ENCODE measurements at places on chromosomes 2 and 18.

GRCh38 chr18:36073676-36074075, 6.3 kb upstream of the RPRD1A start:
- no peak for DNase-seq
- H3K4me3 ChIP-seq = no peak overlapping the region
- H3K4me1 ChIP-seq = no peaks in the 10 kb centered on the region
- no peaks in the 10 kb centered on the region for H3K36me3 ChIP-seq
- no peaks in the 10 kb centered on the region for H3K27me3 ChIP-seq

DNA sequence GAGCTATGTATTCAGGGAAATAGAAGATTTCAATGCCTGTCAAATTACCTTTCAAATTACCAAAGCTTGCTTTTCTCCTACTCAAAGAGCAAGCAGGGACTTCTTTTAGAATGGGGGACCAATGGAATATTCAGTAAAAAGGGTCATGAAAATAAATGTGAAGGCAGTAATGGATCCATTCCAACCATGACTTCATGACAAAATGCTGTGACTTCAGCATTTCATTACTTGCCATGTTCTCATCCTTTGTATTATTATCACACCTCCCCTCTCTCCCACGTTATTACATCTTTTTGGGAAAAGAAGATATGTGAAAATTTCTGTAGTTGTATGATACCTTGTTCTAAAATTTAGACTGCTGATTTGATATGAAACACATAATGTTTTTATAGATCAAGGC, 864.0 kb upstream of the FSHR start:
- no peak overlapping the region for H3K4me3 ChIP-seq
- no peaks in the 10 kb centered on the region for H3K27me3 ChIP-seq
- no peak for DNase-seq
- no peaks in the 10 kb centered on the region for H3K36me3 ChIP-seq
- H3K4me1 ChIP-seq = peaks cover 24% of the 10 kb centered on the region

DNA sequence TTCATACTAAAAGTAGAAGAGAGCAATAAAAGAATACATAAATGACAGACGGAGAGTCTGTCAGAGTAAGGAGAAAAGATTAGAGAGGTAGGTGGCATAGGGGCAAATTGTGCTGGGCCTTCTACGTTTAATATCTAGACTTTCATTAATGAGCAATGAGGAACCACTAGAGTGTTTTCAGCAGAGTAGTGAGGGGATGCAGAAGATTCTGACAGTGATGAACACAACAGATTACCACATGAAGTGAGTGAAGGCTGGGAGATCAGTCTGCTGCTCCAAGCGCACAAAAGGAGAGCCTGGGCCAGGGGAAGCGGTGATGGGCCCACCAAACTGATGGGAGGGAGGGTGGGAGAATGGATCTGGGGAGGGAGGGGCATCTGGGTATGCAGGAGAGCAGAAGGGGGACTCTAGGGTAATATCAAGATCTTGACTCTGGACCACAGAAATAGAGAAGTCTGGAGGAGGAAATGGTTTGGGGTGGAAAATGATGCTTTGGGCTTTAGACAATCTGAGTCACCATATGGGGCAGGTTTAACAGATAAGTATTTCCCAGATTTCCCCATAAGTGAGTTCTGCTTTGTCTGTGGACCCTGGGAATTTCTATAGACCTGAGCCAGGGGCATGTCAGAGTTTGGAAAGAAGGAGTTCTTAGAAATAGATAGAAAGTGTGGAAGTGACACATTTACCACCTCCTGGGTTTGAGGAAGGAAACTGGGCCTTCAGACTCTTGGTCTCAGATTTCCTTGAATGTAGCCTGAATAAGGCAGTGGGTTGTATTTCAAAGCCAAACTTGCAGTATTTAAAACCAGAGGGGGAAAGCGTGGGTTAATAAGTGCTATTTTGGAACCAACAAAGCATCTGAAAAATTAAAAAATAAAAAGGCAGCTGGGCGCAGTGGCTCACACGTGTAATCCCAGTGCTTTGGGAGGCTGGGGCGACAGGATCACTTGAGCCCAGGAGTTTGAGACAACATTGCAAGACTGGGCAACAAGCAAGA, 15.0 kb upstream of the IL1A start:
- no peak overlapping the region for H3K27ac ChIP-seq
- DNase-seq = no peak
- H3K4me1 ChIP-seq = peaks cover 12% of the 10 kb centered on the region
- H3K36me3 ChIP-seq = peaks cover 4% of the 10 kb centered on the region
- no peaks in the 10 kb centered on the region for H3K27me3 ChIP-seq

GRCh38 chr2:26672112-26672817, 20.3 kb upstream of the KCNK3 start:
- no peak for DNase-seq
- peaks cover 13% of the 10 kb centered on the region for H3K27me3 ChIP-seq
- no peak overlapping the region for H3K4me3 ChIP-seq
- peaks cover 5% of the 10 kb centered on the region for H3K4me1 ChIP-seq
- peak overlapping the region; percentile 41 for H3K27ac ChIP-seq

- H3K36me3 ChIP-seq = no peaks in the 10 kb centered on the region
- peaks cover 22% of the 10 kb centered on the region for H3K4me1 ChIP-seq
- peak overlapping the region; percentile 38 for H3K27ac ChIP-seq
- no peak overlapping the region for H3K4me3 ChIP-seq
Observed at GRCh38 chr2:202161151-202161835, 77.1 kb downstream of the SUMO1 start.

DNA sequence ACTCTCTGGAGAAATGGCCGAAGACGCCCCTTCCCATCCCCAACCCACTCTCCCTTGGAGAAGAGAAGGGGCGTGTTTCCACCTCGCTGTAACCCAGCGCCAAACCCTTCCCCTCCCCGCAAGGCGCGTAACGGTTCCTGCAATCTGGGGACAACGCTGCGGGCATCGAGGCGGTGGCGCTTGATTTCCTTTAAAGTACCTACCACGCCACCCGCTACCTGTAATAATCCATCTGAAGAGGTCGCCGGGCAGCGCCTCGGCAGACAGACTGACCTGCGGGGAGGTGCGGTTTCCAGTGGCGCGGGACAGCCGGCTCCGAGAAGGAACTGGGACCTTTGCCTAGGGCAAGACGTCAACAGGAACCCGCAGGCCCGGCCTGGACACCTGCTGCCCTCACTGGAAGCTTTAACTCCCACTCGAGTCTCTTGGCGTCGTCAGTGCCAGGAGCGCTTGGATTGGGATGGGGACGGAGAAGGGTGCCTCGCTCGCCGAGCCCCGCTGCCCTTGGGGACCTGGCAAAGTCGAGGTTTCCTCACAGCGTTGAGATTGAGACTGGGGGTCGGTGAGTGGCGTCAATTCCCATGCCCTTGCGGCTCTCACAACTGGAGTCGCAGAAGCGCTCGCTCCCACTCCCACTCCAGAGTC, at the start of gene CYP1B1:
Gene CYP1B1 (minus strand): TSS at position 645 of the 645 bp plus-strand sequence. CDS start 763 bp downstream, outside the sequence.
- peak; percentile 72 for DNase-seq
- peaks cover 36% of the 10 kb centered on the region for H3K36me3 ChIP-seq
- peak within 1 kb of the TSS; percentile 94 for H3K4me3 ChIP-seq
- H3K27me3 ChIP-seq = peaks cover 41% of the 10 kb centered on the region
- H3K27ac ChIP-seq = peak within 1 kb of the TSS; percentile 98

DNA sequence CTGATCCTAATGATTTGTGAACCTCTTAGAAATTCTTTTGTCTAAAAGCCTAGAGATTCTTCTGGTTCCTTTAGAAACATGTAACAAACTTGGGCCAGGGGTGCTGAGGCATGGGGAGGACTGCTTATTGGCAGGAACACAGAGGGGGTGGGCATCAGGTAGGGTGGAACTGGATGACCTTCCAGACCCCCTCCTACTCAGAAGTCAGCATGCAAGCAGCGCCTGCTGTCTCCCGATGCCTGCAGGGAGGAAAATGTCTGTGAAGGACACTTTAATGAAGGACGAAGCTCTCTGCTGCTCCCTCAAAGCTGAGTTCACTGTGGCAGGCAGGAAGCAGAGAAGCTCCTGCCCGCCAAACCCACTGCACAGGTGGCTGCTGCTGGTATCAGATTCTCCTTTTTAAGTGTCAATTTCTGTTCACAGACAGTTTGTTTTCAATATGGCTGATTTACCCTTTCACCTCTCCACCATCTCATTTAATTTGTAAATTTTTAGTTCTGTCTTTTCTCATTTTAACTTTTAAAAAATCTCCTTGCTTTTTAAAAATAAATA, 19.4 kb downstream of the COA5 start:
- peaks cover 15% of the 10 kb centered on the region for H3K36me3 ChIP-seq
- H3K27me3 ChIP-seq = no peaks in the 10 kb centered on the region
- H3K27ac ChIP-seq = no peak overlapping the region
- H3K4me1 ChIP-seq = peaks cover under 1% of the 10 kb centered on the region
- DNase-seq = no peak
- H3K4me3 ChIP-seq = no peak overlapping the region

DNA sequence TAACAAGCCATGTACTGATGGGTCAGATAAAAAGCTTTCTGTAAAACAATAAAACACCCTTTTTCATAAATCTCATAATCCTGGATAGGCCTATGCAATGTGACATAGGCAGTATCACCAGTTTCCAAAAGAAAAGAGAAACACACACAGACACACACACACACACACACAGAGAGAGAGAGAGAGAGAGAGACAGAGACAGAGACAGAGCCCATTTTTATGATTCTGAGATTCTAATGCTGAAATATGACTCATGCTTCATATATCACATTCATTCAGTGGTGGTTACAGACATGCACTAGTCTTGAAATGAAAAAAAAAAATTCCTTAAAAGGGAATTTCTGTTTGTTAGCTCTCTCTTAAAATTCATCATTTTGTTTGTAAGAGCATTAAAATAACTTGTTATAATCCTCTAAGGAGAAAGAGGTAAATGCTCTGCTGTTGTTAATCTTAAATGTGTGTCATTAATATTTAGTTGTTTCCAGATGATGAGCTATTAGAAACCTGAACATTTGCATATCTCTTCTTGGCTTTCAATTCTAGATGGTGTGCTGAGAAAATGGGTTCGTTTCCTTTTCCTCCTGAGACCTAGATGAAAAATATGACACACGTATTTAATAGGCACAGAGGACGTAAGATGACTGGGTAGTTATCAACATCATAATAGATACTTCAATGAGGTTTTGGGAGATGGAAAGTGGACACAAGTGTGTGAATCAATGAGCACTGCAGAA, 1598.7 kb upstream of the ACVR2A start:
- H3K27me3 ChIP-seq = no peaks in the 10 kb centered on the region
- no peaks in the 10 kb centered on the region for H3K36me3 ChIP-seq
- no peak overlapping the region for H3K4me3 ChIP-seq

DNA sequence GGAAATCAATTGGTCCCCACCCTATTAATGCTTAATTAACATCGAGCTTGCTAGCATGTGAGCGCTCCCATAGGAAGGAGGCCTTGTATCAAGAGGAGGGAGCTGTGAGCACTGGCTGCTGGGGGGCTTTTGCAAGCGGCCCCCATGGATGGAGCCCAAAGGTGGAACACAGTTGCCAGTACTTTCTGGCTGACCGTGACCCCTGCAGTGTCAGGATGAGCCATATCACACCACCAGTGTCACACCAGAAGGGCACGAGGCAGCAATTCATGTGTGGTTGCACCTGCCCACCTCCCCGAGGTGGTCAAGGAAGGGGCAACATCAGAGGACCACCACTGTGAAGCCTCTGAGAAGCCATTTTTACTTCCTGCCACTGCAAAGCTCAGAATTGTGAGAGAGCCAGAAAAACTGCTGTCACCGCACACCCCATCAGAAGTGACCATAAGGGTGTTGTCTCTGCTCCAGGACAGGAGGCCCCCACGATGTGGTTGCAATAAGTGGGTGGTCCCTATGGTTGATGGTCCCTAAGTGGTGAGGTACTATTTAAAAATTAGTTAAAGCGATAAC, 99.8 kb upstream of the RAB6C start:
- H3K4me3 ChIP-seq = no peak overlapping the region
- no peak overlapping the region for H3K27ac ChIP-seq
- no peaks in the 10 kb centered on the region for H3K36me3 ChIP-seq
- H3K4me1 ChIP-seq = peaks cover 11% of the 10 kb centered on the region
- DNase-seq = no peak

DNA sequence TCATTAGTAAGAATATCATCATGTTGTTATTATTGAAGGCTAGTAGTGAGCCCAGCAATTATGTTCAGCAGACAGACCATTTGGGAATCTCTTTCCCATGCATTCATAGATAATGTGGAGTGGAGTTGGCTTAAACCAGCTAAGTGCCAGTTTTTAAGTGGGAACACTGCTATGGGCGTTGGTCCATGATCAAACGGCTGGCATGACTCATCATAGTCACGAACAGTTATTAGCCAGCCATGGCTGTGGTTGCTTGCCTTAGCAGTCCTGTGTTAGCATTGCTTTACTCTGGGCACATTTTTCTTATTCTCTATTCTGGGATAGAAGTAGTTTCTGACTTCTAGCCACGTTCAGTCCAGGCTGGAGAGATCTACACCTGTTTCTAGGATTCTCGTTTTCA, 17.7 kb downstream of the EIF4E2 start:
- H3K36me3 ChIP-seq = peaks cover 53% of the 10 kb centered on the region
- H3K27me3 ChIP-seq = no peaks in the 10 kb centered on the region
- H3K4me1 ChIP-seq = no peaks in the 10 kb centered on the region
- no peak for DNase-seq
- no peak overlapping the region for H3K4me3 ChIP-seq

- no peak overlapping the region for H3K4me3 ChIP-seq
- no peak overlapping the region for H3K27ac ChIP-seq
- H3K36me3 ChIP-seq = no peaks in the 10 kb centered on the region
Observed at GRCh38 chr2:19146867-19147266, 211.6 kb downstream of the OSR1 start.

DNA sequence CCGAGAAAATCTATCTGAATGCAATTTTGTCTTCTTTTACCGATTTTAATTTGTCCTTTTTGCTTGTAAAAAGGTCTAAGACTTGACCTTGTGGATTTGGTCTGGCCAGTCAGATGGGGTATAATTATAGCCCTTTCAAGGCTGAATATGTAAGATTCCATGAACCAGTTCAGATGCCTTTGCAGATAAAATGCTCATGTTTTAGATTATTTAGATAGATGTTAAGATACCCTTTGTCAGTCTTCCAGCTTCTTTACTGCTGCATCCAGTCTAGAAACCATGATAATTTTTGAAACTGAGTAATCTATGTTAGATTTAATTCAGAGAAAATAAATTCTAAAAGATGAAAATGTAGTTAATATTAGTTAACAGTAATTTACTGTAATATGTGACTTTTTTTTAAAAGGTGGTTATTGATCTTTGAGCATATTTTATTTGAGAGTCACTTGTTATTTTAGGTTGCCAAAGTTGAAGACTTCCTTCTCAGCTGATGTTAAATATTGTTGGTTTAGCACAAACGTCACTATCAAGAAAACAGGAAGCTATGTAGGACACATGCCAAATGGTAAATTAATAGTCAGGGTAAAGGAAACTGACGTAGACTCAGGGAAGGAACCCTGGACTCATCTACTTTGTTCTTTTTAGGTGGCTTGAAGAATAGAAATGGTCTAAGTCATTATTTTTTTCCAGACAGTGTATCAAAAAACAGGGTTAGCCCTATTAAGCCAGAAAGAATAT, 29.8 kb downstream of the BABAM2 start:
- no peak for DNase-seq
- H3K4me3 ChIP-seq = no peak overlapping the region
- no peaks in the 10 kb centered on the region for H3K4me1 ChIP-seq
- H3K36me3 ChIP-seq = peaks cover 3% of the 10 kb centered on the region
- no peak overlapping the region for H3K27ac ChIP-seq

- peaks cover 26% of the 10 kb centered on the region for H3K4me1 ChIP-seq
- DNase-seq = no peak
- no peaks in the 10 kb centered on the region for H3K36me3 ChIP-seq
- H3K4me3 ChIP-seq = no peak overlapping the region
- no peak overlapping the region for H3K27ac ChIP-seq
- no peaks in the 10 kb centered on the region for H3K27me3 ChIP-seq
Observed at GRCh38 chr18:24488824-24489493, 28.5 kb downstream of the HRH4 start.

GRCh38 chr2:32990556-32990955, 43.8 kb downstream of the LTBP1 start:
- no peaks in the 10 kb centered on the region for H3K27me3 ChIP-seq
- no peak for DNase-seq
- peaks cover 15% of the 10 kb centered on the region for H3K36me3 ChIP-seq
- H3K4me3 ChIP-seq = no peak overlapping the region
- peaks cover 9% of the 10 kb centered on the region for H3K4me1 ChIP-seq

Measured in type B pancreatic cell (in vitro differentiated cells).